Testis (tissue), 5 donors: ENCODE measurements at places on chromosomes 6 and 20.

DNA sequence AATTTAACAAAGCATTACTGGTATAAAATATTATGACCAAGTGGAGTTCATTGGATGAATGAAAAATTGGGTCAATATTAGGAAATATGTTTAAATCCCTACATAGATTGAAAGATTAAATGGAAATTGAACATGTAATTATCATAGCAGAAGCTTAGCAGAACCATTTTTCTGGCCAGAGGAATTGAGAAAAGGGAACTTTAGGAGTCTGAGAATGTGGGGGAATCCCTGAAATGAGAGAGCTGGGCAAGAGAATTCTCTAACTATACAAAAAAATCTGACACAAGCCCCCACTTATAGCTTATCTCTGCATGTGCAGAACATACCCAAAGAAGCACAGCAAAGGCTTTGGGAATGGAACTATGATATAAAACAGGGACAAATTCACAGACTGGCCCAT is 67.4 kb upstream of the ARHGAP18 start:
- DNase-seq: no peak

- no peak for DNase-seq
Observed at GRCh38 chr20:53847139-53847836, 223.1 kb downstream of the BCAS1 start.

DNA sequence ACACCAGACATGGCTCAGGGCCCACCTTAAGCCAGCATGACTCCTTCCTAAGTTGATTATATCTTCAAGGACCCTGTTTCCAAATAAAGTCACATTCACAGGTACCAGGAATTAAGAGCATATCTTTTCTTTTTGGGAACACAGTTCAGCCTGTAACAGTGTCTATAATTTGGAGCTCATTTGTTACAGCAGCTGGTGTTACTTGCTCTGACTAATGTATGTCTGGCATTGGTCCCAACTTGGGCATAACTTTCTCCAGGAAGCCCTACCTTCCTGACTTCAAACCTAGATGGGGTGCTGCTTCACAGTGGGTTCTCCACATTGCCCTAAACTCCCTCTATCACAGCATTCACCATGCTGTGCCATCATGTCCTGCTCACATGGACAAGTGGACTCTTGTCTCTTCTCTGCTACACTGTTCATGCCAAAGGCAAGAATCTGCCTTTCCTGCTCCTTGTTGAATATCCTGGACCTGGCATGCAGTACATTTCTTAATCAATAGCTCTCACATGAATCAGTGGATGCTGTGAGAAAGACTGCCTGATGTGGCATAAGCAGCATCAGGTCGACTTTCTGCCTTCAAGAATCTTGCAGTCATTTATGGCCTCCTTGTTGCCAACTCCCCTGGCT is 117.4 kb upstream of the FOXA2 start:
- DNase-seq: no peak

DNA sequence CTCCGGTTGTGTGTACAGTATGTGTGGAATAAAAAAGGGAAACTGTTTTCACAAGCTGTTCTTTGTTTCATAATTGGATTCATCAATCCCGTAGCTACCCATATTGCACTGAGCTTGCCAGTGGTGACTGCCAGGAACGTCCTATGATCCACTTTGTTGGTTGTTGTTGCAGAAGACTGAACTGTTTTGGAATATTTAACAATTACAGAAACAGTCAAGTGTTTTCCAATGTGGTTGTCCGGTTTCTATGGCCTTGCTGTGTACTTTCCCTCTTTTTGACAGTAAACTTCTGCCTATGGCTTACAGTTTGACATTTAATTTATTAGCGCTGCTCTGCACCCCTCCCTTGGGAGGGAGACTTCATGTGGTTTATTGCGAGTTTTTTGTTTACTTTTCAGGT is 141.2 kb downstream of the DTNBP1 start:
- DNase-seq: peak; percentile 22

GRCh38 chr20:62975251-62975760 is 22.8 kb downstream of the SLC17A9 start:
- no peak for DNase-seq

GRCh38 chr20:5735845-5736510 is 14.2 kb upstream of the SHLD1 start:
- DNase-seq: no peak

DNA sequence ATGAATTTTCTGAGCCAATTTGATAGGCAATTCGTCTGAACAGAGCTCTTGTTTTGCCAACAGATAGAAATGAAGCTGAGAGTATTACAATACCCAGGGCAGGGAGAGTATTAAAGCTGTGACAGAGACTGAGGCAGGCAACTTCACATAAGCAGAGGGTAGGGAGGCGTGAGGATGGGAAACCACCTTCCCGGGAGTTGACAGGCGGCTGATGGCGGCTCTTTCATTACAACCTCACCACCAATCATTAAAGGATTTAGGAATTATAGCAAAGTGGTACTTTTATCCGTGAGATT is 73.3 kb downstream of the CD83 start:
- DNase-seq: no peak

GRCh38 chr6:35470663-35471120 is 2.5 kb downstream of the RPL10A start:
- DNase-seq: no peak

GRCh38 chr20:35588397-35588796 is 27.2 kb upstream of the SPAG4 start:
- DNase-seq: no peak
